HT1080 (cell line): ENCODE measurements at places on chromosomes 16 and 17.

- peak; percentile 18 for DNase-seq
Observed at GRCh38 chr16:12896562-12896961, 4.8 kb upstream of the SHISA9 start.

DNA sequence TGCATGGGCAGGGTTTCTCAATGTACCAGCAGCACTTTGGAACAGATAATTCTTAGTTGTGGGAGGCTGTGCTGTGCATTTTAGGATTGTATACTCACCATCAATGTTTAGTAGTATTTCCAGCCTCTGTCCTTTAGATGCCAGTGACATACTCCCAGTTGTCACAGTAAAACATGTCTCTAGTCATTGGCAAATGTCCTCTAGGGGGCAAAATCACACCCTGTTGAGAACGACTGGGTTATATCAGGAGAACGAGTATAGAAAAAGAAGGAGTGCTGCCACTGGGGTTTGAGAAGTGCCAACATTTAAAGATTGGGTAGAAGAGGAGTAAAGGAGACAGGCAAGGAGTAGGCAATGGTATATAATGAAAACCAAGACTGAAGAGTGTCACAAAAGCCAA lies 37.9 kb upstream of the SMIM36 start:
- no peak for DNase-seq

DNA sequence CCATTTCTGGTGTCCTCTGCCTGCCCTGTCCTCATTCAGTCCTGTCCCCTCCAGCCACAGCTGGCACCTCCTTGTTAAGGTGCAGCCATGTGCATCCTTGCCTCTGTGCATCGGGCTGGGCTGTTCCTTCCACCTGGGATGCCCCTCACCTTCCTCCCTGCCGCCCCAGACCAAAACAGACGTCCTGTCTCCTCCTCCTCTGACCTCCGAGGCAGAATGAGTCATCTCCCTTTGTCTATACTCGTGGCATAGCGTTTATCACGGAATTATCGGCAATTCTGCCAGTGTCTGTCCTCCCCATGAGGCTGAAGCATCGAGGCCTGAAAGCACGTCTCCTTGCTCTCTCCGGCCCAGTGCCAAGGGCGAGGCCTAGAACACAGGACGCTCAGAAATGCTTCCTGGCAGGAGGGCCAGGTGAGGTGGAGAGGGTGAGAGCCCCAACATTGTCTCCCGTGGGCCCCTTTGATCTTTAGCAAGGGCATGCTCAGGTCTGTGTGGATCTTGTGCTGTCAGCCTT lies 4.6 kb downstream of the RAI1 start:
- peak; percentile 67 for DNase-seq

DNA sequence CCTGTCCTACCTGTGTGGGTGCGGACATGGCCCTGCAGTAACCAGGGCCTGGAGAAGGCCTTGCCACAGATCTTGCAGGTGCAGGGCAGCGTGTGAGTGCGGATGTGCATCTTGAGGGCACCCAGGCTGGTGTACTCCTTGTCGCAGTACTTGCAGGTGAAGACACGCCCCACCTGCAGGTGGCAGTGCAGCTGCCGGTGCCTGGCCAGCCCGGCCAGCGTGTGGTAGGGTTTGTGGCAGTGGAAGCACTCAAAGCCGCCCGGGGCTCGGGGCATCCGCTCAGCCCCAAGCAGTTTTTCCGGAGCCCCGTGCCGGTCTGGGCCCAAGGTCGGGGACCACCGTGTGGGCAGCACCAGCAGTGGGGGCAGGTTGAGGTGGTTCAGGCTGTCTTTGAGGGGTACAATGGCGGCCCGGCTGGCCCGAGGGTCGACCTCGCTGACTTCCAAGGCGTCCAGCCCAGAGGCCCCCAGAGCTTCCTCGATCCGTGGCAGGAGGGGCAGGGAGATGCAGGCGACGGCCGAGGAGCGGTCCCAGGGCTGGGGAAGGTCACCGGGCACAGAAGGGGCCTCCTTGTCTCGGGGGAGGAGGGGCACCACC lies 5.1 kb downstream of the SNAI3 start:
- DNase-seq, result no peak

DNA sequence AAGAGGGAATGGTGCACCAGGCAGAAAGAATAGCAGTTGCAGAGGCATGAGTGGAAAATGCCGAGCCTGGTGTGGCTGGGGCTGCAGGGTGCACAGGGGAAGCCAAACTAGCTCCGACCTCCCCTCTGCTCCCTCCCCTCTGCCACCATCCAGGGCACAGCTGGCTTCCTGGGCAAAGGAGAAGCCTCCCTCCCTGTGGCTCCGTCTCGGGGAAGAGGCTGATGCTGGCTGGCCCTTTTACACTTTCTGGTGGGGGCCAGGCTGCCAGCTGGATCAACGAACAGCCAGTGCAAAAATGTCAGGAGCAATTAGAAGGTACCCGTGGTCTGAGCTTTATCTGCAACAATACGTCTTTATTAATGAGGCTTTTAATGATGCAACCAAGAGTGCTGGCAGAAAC lies 37.1 kb upstream of the KCNJ12 start:
- no peak for DNase-seq

- DNase-seq, result peak; percentile 61
Observed at GRCh38 chr17:77019893-77020379, 120.8 kb upstream of the SEC14L1 start.
